NCI-H226 (cell line): ENCODE measurements at places on chromosomes 2 and 18.
A peak's percentile ranks its signal among the peaks of the same experiment; 100 is the strongest.

- DNase-seq, result peak; percentile 73
These were observed 39.1 kb upstream of the PLEKHM3 start for GRCh38 chr2:208064220-208064961.

- DNase-seq, result no peak
These were observed 40.5 kb downstream of the ANO7 start for GRCh38 chr2:241228860-241229516.

- no peak for DNase-seq
These were observed 128.9 kb upstream of the CELF4 start for GRCh38 chr18:37694516-37694915.

GRCh38 chr2:158507141-158507540, 50.4 kb downstream of the PKP4 start:
- peak; percentile 39 for DNase-seq

DNA sequence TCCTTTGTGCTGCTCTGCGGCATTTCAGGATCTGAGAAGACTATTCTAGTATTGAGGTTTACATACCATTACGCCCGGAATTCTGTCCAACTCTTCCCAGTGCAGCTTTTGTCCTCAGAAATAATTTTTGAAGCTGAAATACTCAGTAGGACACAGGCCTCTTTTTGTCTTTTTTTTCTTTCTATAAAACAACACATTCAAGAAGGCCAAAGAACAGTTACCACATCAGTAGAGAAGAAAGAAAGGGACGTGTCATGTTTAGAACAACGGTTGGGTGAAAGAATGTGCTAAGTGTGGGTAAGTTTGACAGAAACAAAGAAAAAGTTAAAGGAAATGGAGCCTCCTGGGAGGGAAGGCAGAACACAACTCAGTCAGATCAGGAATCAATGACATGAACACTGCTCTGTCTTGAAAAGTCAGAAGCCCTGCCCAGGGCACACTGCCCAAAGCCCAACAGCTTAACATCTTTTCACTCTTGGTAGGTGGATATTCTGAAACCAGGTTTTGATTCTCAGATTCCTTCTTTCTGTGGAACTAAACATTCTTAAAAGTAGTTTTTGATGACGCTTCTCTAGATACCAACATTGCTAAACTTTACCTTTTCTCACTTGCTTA, 198.6 kb upstream of the CWC22 start:
- no peak for DNase-seq

DNA sequence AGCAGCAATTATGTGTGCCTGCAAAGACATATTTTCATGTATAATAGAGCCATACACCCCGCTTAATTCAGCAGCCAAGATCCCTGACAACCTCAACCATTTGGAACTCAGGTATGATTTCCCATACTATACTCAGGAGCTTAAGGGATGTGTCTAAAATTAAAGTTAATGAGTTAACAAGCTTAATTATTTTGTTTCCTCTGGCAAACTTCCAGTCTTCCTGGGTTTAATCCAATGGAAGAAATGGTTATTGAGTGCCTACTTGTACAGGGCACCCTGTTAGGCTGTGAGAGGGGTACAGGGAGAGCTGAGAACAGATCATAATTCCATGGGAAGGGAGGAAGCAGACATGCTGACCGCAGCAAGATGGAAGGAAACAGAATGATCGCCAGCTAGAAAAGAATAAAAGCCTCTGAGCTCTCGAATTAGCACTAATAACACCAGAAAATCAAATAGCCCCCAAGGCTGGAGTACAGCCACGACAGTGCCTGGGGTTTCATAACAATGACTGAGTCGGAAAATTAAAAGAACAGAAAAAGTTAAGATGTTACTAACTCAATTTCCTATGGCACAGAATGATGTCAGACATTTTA, 20.8 kb upstream of the CEP68 start:
- DNase-seq, result no peak
